Stimulated activated CD8-positive, alpha-beta memory T cell treated with anti-CD3 and anti-CD28 coated beads, Interleukin-4, amount 100 ng/mL, for 4 hours (primary cell): ENCODE measurements at places on chromosomes 12 and 14.

DNA sequence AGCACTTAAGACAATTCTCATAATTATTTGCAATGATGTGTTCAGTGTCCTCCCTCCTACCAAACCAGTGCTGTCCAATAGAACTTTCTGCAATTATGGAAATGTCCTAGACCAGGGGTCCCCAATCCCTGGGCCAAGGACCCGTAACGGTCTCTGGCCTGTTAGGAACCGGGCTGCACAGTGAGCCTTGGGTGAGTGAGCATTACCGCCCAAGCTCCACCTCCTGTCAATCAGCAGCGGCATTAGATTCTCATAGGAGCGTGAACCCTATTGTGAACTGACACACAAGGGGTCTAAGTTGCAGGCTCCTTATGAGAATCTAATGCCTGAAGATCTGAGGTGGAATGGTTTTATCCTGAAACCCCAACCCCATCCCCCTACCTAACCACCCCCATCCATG, 3.9 kb downstream of the SVOP start:
- no peak for DNase-seq

DNA sequence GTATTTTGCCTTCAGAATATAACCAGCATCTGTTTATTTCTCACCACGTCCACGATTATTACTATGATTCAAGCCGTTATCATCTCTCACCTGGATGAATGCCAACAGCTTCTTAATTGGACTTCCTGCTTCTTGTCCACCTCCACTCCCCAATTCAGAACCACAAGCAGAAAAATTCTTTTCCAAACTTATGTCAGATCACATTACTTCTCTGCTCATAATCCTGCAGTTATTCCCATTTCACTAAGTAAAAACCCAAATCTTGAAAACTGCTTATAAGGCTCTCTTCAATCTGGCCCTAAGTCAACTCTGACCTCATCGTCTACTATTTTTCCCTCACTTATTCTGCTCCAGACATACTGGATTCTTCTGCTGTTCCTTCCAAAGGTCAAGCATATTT, 2.0 kb downstream of the CRY1 start:
- DNase-seq = no peak

DNA sequence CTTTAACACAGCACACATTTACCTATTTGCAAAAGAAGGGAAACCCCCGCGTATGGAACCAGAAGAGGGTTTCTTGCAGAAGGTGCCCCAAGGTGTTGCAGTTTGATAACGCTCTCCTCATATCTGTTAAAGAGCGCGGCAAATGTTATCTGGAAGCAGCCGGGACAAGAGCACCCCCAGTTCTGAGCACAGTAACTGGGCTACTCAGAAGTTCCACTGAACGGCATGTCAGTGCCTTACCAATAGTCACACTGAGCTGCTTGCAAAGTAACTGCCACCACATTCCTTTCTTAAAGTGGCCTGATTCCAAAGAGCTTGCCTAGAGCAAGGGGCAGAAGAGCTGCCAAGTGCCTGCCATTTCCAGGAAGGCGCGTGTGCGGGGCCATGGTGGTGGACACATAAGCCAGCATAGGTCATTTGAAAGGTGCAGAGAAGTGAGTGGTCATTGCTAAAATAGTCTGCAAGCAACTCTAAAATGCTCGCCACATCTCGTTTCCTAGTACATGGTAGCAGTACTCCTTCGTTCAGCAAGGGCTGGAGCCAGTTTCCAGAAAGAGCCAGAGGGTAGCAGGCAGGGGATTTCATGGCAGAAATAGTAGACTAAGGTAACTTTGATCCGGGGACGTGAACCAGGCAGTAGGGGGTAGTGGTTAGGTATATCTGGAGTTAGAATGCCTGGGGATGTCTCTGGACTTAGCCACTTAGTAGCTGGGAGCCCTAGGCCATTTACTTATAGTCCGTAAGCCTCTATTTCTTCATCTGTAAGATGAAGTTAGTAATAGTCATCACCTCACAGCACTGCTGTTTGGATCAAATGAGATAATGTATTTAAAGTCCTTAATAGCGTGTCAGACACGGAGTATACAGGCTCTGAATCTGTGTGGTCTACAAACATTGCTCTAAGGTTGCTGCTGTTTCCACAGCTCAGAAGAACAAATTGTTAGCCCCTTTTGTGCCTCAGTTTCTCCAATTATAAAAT, 37.6 kb downstream of the SPTB start:
- no peak for DNase-seq

DNA sequence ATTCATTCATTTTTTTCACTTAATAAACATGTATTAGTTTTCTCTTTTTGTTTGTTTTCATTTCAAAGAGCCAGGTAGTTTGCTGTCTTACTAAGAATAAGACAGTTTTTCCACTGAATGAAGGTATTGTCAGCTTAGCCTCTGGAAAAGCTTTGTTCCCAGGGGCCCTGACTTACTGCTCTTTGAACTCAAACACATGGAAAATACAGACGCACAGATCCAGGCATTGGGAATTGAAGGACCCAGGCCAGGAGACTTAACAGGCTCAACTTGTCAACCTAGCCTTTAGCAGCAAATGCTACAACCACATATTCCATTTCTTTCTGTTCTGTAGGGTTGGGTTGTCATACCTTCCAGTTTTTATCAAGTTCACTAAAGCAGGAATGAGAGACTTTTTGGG, 38.5 kb upstream of the SLCO1C1 start:
- DNase-seq = no peak

DNA sequence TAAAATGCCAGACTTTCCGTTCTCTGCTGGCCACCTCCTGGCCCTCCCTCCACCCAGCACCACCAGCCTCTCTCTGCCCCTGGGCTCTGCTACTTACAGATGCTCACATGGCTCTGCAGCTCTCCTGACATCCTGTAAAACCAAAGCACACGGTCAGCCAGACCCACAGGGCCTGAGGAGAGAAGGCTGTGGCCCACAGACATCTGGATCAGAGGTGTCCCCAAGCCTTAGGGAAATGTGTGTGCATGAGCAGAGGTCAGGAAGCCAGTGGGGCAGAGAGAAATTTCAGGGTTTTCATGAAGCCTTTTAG, 11.5 kb downstream of the KRT77 start:
- DNase-seq = no peak

- DNase-seq = peak; percentile 14
Measured at GRCh38 chr14:90383731-90384542, 12.9 kb upstream of the CALM1 start.

DNA sequence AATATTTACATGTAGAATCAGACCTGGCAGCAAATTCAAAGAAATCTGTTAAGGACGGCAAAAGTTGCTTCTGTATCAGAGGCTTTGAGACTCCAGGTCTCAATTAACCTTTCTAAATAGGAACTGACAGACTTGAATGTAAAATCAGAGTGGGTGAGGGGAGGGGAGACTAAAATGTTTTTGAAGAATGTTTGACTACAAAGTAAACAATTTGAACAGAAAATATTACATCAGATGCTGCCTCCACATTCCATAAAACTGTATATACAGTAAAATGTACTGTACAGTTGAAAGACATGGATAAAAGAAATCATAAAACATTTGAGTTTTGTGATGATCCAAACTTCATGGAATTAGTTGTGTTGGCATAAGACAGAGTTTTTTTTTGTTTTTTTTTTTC, 49.5 kb upstream of the POC1B start:
- DNase-seq = no peak

DNA sequence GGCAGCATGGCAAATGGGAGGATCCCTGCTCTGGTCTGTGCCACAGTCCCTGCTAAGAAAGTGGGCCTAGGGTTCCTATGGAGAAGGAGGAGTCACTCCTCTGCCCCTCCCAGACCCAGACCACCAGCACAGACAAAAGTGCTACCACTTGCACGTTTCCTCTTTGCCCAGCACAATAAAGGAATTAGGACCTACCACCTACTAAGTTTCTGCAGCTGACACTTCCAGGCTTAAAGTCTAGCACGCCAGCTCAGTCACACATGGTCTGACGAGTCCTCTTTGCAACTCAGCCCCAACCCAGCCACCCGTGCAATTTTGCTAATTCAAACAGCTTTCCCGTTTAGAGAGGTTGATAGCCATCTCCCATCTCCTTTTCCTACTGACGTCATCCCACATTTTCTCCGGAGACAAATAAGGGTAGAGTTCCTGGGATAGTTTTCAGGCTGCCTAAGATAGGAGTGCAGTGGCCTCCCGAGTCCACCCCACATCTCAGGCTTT, 66.2 kb upstream of the PTGR2 start:
- no peak for DNase-seq

GRCh38 chr14:100885617-100886016, 17.9 kb downstream of the RTL1 start:
- no peak for DNase-seq

DNA sequence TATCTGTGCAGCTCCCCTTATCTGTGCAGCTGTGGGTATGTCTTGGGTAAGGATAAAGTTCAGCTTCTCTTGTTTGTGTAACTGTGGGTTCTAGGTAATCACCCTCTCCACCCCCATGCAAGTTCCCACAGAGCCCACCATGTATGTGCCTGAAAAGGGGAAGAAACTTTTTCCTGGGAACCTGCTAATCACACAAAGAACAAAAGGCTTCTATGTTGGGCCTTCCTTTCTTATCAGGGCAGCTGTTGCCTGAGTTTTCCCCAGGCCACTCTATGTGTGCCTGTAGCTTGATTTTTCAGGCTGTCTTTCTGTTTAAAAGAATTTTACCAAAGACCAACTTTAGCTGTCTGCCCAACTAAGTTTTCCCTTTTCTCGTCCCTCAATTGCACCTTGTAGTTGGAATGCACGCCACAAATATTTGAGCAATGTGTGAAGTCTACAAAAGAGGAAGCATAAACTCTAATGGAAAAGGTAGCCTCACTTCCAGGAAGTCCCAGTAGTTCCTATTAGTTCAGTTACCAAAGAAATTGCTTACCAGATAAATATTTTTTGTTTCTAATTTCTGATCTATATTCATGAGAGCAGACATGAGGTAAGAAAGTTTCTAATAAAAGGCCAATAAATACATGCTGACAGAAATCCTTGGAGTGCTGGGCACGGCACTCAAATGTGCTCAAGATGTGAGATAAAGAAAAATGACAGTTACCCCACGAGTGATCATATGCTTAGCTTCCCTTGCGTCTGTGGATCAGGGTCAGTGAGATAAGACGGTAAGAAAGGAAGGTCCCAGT, 2.7 kb upstream of the GALC start:
- DNase-seq = no peak

DNA sequence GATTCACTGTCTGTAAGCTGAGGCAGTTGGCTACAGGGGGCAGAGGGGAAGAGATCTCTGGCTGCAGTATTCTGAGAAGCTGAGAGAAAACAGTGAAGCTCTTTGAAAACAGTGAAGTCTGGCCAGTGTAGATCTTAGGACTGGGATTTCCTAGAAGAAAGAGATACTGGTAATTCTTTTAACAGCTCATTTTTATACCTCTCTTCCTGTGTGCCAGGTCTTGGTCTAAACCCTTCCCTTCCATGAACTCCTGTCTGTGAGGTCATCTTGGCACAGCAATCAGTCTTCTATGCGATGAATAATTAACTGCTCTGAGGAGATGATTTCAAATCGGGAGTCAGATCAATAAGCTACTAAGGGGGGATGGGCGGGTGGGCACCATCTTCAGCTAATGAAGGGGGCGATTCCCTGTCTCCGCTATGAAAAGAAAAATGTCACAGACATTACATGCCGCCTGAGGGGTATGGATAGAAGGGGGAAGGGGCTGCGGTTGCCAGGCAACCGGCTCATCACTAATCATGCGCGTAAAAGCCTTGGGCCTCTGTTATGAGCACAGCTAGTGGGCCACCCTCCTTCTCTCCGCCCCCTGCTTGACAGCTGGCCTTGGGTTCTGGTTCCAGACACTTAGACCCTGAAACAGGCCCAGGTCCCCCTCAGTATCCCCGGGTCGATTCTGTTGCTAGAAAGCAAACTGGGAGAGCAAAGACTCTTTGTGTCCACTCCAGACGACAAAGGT, 75.3 kb upstream of the CEP83 start:
- no peak for DNase-seq

DNA sequence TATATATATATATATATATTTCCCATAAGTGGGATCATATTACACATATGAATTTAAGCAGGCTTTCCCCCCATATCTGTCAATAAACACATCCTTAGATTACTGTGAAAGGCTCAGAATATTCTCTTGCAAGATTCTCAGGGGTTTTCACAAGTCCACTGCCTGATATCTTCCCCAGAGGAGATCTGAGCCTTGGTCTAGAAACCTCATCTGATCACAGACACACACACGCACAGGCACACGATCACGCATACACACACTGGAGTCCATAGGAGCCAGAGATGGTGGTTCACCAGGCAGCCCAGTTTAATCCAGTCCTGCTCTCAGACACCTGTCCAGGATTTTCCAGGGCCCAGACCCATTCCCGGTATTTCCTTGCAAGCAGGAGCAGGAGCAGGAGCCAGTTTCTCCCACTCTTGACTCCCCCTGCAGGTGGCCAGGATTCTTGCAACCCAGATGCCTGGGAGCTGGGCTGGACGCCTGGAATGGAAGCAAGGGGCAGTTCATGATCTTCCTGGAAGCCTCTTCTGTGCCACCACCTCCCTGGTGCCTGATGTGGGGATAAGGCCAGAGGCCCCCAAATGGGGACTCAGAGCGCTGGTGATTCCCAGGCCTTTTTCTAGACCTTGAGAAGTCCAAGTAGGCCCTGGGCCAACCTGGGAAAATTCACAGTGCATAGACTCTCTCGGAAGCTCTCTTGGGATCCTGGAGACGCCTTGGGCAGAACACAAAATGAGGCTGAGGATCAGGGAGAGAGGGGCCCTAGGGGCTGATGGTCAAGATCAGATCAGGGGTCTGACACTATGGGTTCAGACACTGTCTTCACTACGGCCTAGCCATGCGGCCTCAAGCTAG, 16.5 kb upstream of the KRT78 start:
- no peak for DNase-seq

GRCh38 chr12:30026621-30027234, 243.0 kb upstream of the TMTC1 start:
- DNase-seq = no peak

DNA sequence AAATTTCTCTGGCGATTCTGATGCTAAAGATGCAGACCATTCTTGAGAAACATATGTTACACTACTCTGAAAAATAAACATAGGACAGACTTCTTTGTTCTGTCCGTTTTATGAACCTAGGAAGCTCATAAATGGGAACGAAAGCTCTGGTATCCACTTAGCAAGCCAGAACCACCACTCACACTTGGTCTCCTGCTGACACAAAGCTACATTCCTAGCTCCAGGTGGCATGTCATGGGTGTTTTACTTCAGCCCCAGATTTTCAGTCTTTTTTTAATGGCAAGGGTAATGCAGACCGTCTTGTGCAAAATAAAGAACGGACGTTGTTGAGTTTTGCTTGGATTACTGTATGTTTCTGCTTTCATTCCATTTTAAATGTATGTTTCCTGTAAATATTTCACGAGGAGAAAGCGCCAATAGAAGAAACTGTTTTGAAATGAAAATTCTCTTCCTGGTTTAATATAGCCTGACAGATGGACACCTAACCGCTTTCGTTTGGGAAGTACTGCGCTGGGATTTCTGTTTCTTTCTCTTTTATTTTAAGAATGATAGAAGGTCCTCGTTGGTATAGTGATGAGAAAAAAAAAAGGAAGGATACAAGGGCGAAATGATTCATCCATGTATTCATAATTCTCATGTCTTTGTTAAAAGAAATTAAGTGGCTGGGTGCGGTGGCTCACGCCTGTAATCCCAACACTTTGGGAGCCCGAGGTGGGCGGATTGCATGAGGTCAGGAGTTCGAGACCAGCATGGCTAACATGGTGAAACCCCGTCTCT, 871 bp upstream of the COQ5 start:
- DNase-seq = no peak
